ENCODE measurements at places on chromosomes 3 and 15. TPM values are rescaled to one million over a fixed set of nuclear protein-coding genes. Genes with fewer than 3 reads are reported as not detected.

The CYP1A2 gene
- total RNA-seq = not detected

The KLHDC8B gene
- total RNA-seq = 22.1 TPM

The MUC4 gene
- total RNA-seq = 0.46 TPM

The SNX22 gene
- 12.5 TPM for total RNA-seq

The CCDC54 gene
- total RNA-seq = not detected

The PRSS50 gene
- not detected for total RNA-seq

The NPRL2 gene
- 30.4 TPM for total RNA-seq

The SCN11A gene
- 0.46 TPM for total RNA-seq

The CTXN2 gene
- 1.6 TPM for total RNA-seq

The SCAANT1 gene
- not detected for total RNA-seq

The TRIM42 gene
- total RNA-seq = not detected

The SHC4 gene
- total RNA-seq = 10.1 TPM

The APBA2 gene
- 129 TPM for total RNA-seq

The GOLGA8T gene
- total RNA-seq = 0.69 TPM

The ZNF609 gene
- 28.4 TPM for total RNA-seq

The ZNF860 gene
- total RNA-seq = 6.7 TPM

The GOLGA8H gene
- 2.1 TPM for total RNA-seq

The SERPINI2 gene
- total RNA-seq = 3.7 TPM

The PPP1R14D gene
- total RNA-seq = not detected

The FAM107A gene
- 25.1 TPM for total RNA-seq

The NECTIN3 gene
- 78.0 TPM for total RNA-seq

The DNAJA4 gene
- total RNA-seq = 42.7 TPM

The POLG gene
- 32.3 TPM for total RNA-seq

The LIPH gene
- 0.46 TPM for total RNA-seq

The RTP4 gene
- 0.23 TPM for total RNA-seq

The DGKG gene
- total RNA-seq = 15.0 TPM

The TM6SF1 gene
- 5.8 TPM for total RNA-seq

The LTF gene
- 0.92 TPM for total RNA-seq

The SLCO2A1 gene
- 0.69 TPM for total RNA-seq

The KY gene
- total RNA-seq = 1.6 TPM

The GCNT3 gene
- 1.8 TPM for total RNA-seq

The FILIP1L gene
- total RNA-seq = 3.5 TPM

The CPNE9 gene
- total RNA-seq = 12.7 TPM

The ABHD17C gene
- total RNA-seq = 20.8 TPM

The PCSK6 gene
- total RNA-seq = 17.8 TPM

The EAF2 gene
- 11.3 TPM for total RNA-seq

The EFHB gene
- 1.6 TPM for total RNA-seq

The SIN3A gene
- total RNA-seq = 32.1 TPM

The TOP2B gene
- 302 TPM for total RNA-seq

The TMEM40 gene
- not detected for total RNA-seq

The EPHB3 gene
- total RNA-seq = 20.5 TPM

The USP50 gene
- 1.2 TPM for total RNA-seq

The AMIGO3 gene
- 0.92 TPM for total RNA-seq

The FGF7 gene
- total RNA-seq = 0.69 TPM

The P3H2 gene
- total RNA-seq = 2.3 TPM

The MELTF gene
- 5.8 TPM for total RNA-seq

The GOLGA6L24 gene
- not detected for total RNA-seq
